ENCODE measurements at places on chromosomes 3 and 15.
A peak's percentile ranks its signal among the peaks of the same experiment; 100 is the strongest.

GRCh38 chr3:14505803-14506500, 34.2 kb downstream of the GRIP2 start:
- DNase-seq = no peak

- DNase-seq = no peak
Observed at GRCh38 chr15:26232691-26233090, 369.6 kb upstream of the ATP10A start.

- DNase-seq = no peak
Observed at GRCh38 chr3:46022909-46023785, 4.1 kb downstream of the XCR1 start.

- DNase-seq = no peak
Observed at GRCh38 chr15:101159096-101159935, 92.5 kb downstream of the CHSY1 start.

GRCh38 chr3:177426878-177427495, 229.7 kb upstream of the TBL1XR1 start:
- peak; percentile 79 for DNase-seq

DNA sequence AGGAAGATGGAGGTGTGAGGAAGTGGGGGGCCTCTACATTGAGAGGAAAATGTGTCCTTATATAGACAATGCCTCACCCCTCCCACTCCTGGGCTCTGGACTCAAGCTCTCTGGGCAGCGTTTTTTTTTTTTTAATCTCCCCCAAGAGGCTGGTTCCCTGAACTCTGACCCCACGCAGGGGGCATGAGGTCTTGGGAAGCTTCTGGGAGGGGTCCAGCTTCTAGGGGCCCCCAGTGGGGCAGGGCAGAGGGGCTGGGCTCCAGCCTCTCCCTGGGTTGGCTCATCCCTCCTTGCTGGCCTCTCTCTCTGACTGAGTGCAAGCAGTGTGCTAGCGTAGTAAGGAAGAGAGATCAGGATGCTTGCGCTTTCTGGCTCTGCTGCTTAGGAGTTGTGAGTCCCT, 101.4 kb upstream of the HACD2 start:
- DNase-seq = no peak

- no peak for DNase-seq
Observed at GRCh38 chr15:83105440-83105839, 2.0 kb upstream of the TM6SF1 start.

DNA sequence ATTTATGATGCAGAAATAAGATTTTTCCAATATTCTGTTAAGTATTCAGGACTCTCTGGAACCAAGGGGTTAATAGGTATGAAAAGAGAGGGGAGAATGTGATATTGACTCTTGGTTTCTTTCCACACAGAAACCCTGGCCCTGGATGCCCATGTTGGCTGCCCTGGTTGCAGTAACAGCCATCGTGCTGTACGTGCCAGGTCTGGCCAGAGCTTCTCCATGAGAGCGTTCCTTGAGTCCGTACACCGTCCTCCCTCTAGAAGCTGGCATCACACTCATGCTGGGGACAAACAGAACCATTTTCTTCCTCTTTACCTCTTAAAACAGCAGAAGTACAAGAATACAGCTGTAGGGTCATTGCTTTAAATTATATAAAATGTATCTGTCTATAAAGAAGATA, 81.1 kb upstream of the FLNB start:
- DNase-seq = no peak

DNA sequence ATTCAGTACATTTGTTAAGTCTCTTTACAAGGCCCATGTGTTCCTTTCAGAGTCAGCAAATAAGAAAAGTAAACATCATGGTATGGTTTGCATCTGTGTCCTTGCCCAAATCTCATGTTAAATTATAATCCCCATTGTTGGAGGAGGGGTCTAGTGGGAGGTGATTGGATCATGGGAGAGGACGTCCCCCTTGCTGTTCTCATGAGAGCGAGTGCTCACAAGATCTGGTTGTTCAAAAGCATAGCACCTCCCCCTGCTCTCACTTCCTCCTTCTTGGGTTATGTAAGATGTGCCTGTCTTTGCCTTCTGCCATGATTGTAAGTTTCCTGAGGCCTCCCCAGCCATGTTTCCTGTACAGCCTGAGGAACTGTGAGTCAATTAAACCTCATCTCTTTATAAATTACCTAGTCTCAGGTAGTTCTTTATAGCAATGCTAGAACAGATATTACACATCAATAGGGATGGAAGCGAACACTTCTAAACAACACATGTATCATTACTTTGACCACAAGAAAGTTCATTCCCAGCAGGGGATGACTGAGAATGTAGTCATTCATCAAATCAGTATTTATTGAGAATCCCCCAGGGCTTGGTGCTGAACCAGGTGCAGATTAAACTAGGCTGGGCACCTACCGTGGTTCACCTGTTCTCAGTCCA, 4.1 kb downstream of the EFCAB12 start:
- DNase-seq = peak; percentile 51

DNA sequence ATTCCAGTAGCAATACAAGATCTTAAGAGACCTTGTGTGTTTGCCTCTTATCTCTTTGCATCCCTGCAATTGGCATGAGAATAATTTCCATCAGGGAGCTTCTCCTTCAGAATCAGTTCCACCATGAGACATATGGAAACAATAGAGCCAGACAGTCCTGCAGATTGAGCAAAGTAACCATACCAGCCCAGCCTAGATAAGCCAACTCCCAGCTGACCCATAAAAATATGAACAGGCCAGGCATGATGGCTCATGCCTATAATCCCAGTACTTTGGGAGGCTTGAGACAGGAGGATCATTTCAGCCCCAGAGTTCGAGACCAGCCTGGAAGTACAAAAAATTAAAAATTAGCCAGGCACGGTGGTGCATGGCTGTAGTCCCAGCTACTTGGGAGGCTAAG, 12.7 kb downstream of the CNTN3 start:
- no peak for DNase-seq

- DNase-seq = no peak
Observed at GRCh38 chr3:128100161-128100560, 23.5 kb downstream of the RUVBL1 start.

DNA sequence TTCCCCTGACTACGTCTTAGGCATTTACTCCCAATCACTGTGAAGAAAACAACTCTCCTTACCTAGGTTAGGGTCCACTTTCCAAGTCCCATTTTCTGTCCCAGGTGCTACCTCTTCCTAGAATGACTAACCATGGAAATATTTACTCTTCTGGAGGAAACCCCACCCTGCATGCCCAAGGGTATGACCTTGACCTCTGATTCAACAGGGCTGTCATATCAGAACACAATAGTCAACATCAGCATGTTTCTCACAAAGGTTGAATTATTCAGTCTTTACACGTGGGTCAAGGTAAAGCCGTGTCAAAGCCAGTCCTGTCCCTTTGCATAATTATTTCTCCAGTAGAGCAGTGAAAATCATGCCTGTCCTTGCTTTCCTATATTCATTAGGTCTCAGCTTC, 4.3 kb upstream of the FRMD5 start:
- no peak for DNase-seq

- DNase-seq = no peak
Observed at GRCh38 chr15:96336596-96337364, 6.3 kb downstream of the NR2F2 start.

- DNase-seq = no peak
Observed at GRCh38 chr15:68299436-68299835, 21.9 kb downstream of the FEM1B start.

GRCh38 chr15:97993310-97993738, 32.8 kb downstream of the ARRDC4 start:
- DNase-seq = no peak

GRCh38 chr15:40367686-40368611, 9.9 kb downstream of the DISP2 start:
- DNase-seq = peak; percentile 87

DNA sequence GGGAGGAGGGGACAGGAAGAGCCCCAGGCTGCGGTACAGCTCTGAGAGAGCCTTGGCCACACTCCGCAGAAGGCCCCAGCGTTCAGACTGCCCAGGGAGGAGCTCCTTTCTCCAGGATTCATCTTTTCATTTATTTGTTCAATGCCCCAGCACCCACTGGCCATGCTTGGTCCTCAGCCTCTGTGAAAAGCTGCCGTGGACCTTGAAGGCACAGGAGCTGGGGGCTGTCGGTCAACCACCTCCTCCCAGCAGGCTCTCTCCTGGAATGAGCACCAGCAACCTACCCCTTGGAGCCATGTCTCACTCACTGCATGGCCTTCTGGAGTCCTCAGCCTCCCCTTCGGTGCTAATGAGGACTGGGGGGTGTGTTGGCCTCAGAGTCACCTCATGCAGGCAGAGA, 21.6 kb upstream of the PRR23E start:
- DNase-seq = no peak

- DNase-seq = peak; percentile 24
Observed at GRCh38 chr3:69199942-69200341, 77.5 kb upstream of the LMOD3 start.

DNA sequence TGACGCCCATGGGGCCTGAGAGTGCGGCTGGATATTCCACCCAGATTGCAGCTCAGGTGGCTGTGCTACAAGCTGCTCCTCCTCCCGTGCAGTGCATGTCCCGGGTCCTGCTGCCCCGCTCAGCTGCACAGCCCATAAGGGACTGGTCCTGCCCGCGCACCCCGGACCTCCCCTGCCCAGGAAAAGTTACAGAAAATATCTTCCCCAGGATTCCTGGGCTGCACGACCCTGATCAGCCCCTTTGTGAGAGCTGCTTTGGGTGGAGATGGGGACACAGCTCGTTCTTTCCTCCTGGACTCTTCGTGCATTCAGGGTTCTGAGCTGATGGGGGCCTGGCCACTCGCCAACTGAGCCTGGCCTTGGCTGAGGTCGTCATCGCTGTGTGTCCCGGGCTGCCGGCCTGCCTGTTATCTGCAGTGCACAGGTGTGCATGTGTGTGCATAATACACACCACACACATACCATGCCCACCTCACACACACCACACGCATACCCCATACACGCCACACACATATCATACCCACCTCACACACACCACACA, 28.8 kb downstream of the APBA2 start:
- DNase-seq = no peak

DNA sequence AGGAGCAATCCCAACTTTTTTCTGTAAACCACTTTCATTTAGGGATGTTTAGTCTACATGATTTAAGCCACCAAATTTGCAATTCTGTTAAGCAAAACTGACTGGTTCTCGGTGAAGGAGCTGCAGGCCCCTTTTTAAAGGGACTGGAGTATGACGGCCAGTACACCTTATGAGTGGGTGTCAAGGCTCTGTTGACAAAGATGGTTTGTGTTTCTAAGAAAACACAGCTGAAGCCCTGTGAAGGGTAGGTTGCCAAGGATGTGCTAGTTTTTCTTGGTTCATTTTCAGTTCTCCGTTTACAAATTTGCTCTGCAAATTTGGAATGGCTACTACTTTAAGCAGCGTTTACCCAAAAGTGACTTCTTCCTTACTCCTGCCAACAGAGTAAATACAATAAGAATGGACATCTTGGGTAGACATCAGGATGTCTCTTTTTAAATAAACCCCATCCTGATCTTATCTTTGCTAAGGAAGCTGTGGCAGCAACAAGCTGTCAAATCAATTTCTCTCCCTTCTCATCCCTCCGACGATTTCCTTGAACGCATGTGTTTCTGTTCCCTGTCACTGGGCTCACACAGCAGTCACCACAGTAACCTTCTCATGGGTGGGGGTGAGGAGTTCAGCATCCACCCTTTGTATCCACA, 58.2 kb upstream of the CMTM8 start:
- no peak for DNase-seq

- DNase-seq = no peak
Observed at GRCh38 chr15:101501703-101502373, 12.3 kb upstream of the PCSK6 start.

- no peak for DNase-seq
Observed at GRCh38 chr15:75761446-75762356, 49.1 kb upstream of the CSPG4 start.

DNA sequence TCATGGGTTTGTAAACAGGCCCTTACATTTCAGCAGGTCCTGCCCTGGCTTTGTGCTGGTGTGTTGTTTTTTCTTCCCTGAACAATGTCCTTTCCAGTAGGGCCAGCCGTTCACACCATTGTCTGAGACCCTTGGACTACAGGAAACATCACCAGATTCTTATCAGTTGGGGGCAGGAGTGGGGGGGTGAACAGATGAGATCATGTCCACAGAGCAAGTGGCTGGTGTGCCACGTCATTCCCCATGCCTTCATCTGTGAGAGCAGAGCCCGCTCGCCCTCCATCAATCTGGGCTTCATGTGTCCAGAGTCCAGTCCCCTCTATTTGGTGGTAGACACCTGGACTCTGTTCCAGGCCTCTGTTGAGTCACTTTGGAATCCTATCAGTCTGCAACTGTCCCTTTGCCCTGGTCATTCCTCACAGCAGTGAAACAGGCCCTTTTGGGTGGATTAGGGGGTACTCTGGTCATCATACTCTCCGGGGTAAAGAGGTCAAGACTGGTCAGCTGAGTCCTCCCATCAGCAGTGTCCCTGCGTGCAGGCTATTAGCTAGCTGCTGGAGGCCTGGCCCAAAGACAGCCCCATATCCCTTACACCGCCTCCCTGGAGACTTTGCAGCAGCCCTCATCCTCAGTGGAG, 15.0 kb downstream of the SEMA3G start:
- DNase-seq = no peak

GRCh38 chr15:69061414-69061842, 46.9 kb downstream of the NOX5 start:
- no peak for DNase-seq

GRCh38 chr3:46812237-46812791, 50.9 kb downstream of the MYL3 start:
- no peak for DNase-seq

GRCh38 chr3:54940971-54941370, 13.1 kb upstream of the LRTM1 start:
- no peak for DNase-seq

DNA sequence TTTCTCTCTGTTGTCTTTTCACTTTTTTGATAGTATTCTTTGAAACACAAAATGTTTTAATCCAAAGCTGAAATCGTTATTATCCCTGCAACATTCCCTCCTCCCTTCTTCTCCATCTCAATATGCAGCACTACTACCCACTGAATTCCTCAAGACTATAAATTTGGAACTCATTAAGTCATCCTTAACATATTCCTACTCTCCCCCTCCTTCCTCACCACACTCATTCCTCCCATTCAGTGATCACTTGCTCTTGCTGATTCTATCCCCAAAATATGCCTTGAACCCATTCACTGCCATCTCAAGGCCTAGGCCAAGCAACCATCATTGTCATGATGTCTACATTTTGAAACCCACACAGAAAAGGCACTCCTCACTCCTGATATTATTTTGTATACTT, 2.4 kb upstream of the PIK3R4 start:
- no peak for DNase-seq

- no peak for DNase-seq
Observed at GRCh38 chr3:151916781-151917180, 43.3 kb downstream of the SUCNR1 start.

GRCh38 chr3:71973274-71974030, 188.5 kb upstream of the PROK2 start:
- DNase-seq = no peak

DNA sequence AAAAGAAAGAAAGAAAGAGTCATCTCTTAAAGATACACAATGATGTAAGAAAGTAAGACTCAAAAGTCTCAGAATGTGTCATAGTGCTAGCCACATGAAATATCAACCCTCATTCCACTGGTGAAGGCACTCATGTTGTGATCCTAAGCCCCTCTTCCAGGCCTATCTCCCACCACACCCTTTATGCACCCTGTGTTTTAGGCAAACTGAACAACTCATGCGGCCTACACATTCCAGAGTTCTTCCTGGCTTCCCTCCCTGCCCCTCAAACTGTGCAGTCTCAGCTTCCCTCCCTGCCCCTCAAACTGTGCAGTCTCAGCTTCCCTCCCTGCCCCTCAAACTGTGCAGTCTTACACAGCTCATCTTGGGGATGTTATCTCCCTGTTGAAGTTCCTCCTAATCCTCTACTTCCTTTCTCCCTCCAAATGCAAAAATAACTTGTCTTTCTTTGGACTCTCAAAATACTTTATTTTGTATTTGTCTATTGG, 69.0 kb upstream of the FNDC3B start:
- DNase-seq = no peak

Measured in Jurkat, Clone E6-1 (cell line).